ENCODE measurements at places on chromosomes 3 and 15.

DNA sequence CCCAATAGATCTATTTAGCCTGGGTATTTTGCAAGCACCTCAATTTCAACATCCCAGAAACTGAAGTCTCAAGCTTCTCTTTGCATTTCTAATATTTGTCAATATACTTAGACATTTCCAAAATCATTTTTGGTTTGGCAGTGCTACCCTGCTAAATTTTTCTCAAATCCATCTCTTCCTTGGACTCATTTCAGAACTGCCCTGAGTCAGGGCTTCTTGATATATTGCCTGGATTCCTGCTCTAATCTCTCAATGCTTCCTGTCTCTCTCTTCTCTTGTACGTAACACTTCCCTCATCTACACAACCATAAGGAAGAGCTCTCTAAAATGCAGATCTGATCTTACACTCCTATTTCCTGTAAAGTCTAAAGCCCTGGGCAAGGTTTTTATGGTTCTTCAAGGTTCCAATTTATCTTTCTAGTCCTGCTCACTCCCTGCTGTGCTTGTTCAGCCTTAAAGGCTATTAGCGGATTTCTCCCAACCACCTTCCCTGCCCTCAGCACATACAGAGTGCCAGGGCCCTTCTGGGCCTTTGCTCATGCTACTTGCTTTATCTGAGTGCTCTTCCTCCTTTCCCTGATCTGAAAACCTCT, 53.0 kb upstream of the MME start:
- DNase-seq = no peak

DNA sequence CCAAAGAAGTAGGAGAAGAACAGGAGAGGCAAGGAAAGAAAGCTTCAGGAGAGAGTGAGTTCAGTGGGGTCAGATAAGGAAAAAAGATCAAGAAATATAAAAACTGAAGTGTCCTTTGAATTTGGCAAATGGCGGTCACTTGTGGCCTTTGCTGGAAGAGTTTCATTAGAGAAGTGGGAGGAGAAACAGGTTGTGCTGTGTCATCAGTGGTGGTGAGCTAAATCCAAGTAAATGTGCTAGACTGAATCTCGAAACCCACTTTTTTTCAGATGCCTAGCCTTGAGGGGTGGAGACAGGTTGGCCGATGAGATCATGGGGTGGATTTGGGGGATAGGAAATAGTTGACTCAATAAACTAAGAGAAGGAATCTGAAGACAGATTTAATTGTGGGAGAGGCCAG, 43.7 kb downstream of the CHRD start:
- no peak for DNase-seq

- peak; percentile 20 for DNase-seq
These were observed 581 bp downstream of the SH3BP5 start for GRCh38 chr3:15331606-15332404.

DNA sequence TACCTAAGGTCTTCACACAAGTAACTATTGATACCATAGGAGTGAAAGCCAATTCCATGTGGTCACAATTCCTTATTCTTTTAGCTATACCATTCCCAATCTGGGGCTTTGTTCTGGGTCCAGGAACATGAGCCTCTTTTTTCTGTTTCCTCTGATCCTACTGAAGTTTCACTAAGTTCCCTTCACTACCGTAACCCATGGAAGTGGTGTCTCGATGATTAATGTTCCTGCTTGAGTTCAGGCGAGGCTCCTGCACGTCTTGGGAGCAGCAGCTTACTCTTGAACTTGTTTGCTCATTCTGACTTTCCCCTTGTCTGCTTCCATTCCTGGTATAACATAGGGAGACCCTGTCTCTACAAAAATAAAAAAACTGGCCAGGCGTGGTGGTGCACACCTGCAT, 23.6 kb downstream of the ZNF592 start:
- no peak for DNase-seq

GRCh38 chr3:172388412-172389078, 59.7 kb downstream of the GHSR start:
- no peak for DNase-seq

DNA sequence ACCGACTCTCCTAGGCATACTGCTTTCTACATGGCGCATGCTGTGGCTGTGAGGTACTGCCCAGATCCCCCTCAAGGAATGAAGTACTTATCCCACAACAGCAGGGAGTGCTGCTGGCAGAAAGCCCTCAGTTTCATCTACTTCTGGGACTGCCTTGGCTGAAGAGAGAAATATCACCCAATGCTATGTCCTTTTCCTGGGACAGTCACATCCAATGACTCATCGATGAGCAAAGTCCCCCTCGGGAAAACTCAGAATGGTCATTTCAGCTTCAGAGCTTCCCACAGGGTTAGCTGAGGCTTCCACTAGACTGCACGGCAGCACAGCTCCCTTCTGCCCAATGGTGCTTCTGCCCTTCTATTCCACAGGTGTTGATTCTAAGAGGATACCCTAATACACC, 3.6 kb upstream of the NMD3 start:
- DNase-seq = peak; percentile 16

- peak; percentile 41 for DNase-seq
These were observed 124.7 kb downstream of the WNT5A start for GRCh38 chr3:55362210-55362960.

DNA sequence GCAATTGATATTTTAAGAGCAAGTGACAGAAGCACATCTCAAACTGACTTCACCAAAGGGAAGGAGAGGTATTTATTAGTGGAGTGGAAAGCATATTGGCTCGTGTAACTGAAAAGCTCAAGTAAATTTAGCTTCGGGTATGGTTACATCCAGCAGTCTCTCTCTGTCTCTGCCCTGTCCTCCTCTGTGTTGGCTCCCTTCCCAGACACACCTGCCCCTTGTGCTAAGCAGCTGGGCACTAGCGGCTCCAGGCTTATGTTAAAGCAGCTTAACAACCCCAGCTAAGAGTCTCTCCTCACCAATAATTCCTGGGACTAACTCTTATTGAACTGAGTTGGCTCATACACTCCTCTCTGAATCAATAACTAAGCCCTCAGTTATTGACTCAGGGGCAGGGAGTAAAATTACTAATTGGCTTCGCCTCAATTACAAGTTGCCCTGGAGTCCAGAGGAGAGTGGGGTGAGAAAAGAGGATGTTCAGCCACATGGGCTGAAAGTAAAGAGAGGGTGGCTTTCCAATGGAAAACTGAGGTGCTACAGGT, 12.8 kb upstream of the SH3BP5 start:
- DNase-seq = no peak

GRCh38 chr15:78828920-78829319, 17.7 kb upstream of the ADAMTS7 start:
- no peak for DNase-seq

DNA sequence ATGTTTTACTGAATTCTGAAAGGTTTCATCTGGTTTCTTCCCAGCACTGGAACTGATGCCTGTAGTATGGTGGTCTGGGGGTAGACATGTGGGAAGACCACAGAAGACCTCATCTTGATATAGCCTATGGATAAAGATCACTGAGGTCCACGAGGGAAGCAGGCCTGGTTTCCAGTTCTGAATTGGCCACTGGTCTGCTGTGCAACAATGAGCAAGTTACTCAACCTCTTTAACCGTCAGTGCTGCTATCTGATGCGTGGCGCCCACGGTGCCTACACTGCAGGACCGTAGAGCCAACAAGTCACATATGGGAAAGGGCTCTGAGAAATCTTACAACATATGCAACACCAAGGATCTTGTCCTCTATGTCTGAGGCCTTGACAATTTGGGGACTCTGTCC, 13.3 kb downstream of the TLE3 start:
- no peak for DNase-seq

DNA sequence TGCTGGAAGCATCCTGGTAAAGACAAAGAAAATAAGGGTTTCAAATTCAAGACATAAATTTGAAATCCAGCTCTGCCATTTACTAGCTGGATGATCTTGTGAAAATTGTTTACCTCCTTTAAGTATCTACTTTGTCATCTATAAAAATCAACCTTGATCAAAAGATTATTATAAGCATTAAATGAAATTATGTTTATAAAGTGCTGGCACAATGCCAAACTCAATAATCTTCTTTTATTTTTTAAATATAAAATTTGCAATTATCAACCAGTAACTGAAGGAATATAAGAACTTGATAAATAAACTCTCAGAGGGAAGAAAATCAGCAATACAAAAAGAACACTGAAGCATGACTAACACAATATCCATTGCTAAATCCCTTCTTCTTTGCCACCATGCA, 25.8 kb downstream of the C3orf33 start:
- no peak for DNase-seq
